ENCODE measurements at places on chromosomes 5 and 9. TPM values are rescaled to one million over a fixed set of nuclear protein-coding genes. Genes with fewer than 3 reads are reported as not detected.

The TCERG1 gene
- 16.7 TPM for total RNA-seq

The ARSI gene
- total RNA-seq, result 0.84 TPM

The SPINK6 gene
- not detected for total RNA-seq

The FGF18 gene
- 2.8 TPM for total RNA-seq

The COX7C gene
- 1,557 TPM for total RNA-seq

The FOXD4L6 gene
- total RNA-seq, result not detected

The CDH18 gene
- not detected for total RNA-seq

The ACTL7B gene
- not detected for total RNA-seq

The ADAMTSL1 gene
- total RNA-seq, result 2.5 TPM

The CENPK gene
- total RNA-seq, result 1.2 TPM

The MED7 gene
- 9.6 TPM for total RNA-seq

The CDX1 gene
- not detected for total RNA-seq

DNA sequence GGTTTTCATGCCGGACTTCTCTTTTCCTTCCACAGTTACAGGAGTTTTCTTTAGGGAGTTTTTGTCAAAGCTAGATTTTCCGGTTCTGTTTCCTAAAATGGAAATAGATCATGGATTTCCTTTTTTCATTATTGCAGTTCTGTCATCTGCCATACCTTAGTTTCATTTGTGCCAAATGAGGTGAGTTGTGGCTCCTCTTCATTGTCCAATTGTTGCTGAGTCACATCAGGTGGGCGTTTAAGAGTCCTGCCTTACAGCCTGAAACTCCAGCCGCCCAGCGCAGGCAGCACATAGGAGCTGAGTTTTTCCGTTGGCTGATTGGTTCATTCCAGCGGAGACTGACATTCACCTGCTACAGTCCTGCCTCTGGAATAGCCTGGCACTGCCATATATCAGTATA lies 14.1 kb downstream of the SLC25A25 start:
- no peak for DNase-seq

DNA sequence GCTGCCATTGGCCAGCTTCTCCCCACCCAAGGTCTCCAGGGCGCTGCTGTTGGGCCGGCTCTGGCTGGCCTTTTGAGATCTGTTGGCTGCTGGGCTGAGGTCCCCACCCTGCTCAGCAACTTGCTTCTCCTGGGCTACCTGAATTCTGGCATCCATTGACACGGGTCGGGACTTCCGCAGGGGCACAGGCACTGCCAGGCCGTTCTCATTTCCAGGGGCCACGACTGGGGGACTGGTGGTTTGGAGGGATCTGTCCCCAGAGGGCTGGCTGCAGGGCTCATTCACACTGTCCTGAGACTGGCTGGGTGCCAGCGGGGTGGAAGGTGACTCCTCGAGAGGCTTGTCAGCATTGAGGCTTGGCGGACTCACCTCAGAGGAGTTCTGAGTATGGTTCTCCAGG lies 87.1 kb upstream of the FBXW11 start:
- no peak for DNase-seq

- no peak for DNase-seq
Observed at GRCh38 chr9:35396560-35397215, 93.2 kb upstream of the RUSC2 start.

- no peak for DNase-seq
Observed at GRCh38 chr5:54383225-54383901, 72.1 kb upstream of the HSPB3 start.

DNA sequence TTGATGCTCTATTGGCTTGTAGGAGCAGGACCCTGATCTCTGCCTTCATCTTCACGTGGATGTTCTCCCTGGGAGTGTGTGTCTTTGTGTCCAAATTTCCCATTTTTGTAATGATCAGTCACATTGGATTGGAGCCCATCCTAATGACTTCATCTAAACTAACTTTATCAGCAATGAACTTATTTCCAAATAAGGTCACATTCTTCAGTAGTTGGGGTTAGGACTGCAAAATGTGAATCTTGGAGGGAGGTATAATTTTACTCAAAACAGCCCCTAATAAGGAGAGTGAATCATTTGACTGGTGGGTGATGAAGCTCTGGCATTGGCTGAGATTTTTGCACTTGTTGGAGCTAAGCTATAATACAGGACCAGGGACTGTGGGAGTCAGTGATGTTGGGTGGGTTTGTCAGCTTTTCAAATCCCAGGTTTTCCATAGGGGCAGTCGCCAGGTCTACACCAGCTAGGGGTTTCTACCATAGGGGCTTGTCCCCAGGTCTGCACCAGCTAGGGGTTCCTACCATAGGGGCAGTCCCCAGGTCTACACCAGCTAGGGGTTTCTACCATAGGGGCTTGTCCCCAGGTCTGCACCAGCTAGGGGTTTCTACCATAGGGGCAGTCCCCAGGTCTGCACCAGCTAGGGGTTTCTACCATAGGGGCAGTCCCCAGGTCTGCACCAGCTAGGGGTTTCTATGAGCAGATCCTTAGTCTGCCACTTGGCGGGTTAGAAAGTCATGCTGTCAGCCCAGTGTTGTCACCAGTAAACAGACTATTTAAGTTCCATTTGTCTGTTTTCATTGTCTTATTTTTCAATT lies 382.6 kb upstream of the DAP start:
- no peak for DNase-seq

GRCh38 chr9:34582787-34583186 lies 6.7 kb downstream of the CNTFR start:
- no peak for DNase-seq

DNA sequence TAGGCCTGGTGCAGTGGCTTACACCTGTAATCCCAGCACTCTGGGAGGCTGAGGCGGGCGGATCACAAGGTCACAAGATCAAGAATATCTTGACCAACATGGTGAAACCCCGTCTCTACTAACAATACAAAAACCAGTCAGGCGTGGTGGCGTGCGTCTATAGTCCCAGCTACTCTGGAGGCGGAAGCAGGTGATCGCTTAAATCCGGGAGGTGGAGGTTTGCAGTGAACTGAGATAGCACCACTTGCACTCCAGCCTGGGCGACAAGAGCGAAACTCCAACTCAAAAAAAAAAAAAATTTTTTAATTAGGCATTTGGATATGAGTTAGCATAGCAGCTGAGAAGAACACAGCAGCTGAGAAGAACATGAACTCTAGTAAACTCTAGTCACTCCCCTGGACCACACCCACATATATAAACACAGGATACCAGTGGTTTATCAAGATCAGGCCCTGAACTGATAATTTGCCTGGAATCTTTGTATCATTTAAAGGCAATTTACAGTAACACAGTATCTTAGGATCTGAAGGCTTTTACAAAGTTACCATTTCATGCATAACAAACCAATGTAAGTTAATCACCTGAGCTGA lies 4.6 kb upstream of the UGCG start:
- DNase-seq, result no peak

DNA sequence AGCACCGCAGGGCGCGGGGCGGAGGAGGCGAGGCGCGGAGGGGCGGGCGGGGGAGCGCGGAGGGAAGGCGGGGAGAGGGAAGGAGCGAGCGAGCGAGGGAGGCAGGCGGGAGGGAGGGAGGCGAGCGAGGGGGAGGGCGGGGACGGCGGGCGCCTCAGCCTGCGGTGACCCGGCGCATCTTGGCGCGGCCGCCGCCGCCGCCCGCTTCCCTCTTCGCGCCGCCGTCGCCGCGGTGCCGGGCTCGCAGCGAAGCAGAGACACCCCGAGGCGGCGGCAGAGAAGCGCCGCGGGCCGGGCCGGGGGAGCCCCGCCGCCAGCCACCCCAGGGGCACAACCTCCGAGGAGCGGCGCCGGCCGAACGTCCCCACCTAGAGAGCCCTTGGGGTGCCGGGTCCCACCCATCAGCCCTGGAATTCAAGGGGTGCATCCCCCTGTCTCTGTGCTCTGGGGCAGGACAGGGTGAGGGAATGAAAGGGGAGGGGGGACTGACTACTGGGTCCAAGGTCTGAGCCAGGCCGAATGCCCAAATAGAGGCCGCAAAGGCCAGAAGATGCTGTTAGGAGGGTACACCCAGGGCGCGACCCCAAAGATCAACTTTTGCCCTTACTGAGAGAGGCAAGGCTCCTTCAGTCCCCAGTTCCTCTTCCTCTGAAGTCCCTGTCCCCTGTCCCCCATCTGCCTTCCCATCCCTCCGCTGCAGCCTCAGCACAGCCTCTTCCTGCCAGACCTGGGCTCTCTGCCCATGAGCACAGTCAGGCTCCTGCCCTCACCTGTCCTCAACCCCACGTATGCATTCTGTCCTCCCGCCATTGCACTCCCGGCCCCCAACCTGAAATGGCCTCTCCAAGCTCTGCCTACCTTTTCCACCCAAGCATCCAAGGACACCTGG lies at the start of gene ADAMTS2:
Gene ADAMTS2 (minus strand): TSS at position 29 of the 889 bp plus-strand sequence. CDS start 133 bp downstream, outside the sequence.
- peak; percentile 73 for DNase-seq

GRCh38 chr5:33857037-33857436 lies 34.8 kb downstream of the ADAMTS12 start:
- DNase-seq, result no peak

GRCh38 chr9:137462396-137462985 lies 3.4 kb upstream of the NSMF start:
- peak; percentile 19 for DNase-seq

GRCh38 chr5:131389869-131390265 lies 126.0 kb downstream of the CDC42SE2 start:
- no peak for DNase-seq

- DNase-seq, result no peak
Observed at GRCh38 chr5:107925200-107925599, 254.5 kb upstream of the EFNA5 start.

DNA sequence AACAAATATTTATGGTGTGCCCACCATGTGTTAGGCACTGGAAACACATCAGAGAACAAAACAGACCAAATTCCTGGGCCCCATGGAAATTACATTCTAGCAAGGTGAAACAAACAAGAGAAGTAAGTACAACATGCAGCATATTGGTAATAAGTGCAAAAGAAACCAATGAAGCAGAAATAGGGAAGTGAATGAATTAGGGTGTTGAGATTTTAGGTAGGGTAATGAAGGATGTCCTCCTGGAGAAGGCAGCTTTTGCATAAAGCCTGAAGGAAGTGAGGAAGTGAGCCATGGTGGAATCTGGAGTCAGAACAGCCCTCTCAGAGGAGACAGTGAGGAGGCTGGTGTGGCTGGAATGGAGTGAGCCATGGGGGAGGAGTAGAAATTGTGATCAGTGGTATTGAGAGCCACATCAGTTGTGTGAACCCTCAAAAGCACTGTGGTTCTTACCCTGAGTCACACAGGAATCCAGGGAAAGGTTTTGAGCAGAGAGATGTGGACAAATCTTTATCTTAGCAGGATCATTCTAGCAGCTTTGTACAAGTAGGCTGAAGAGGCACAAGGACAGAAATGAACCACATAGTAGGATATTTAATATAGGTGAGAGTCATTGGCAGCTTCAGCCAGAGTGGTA lies 52.7 kb upstream of the ARL15 start:
- DNase-seq, result no peak

- DNase-seq, result no peak
Observed at GRCh38 chr9:104784098-104784497, 20.2 kb downstream of the NIPSNAP3B start.

- DNase-seq, result no peak
Observed at GRCh38 chr9:6431038-6431437, 18.0 kb downstream of the UHRF2 start.

GRCh38 chr5:154318691-154319090 lies 127.1 kb upstream of the SAP30L start:
- DNase-seq, result no peak

GRCh38 chr5:178530526-178530925 lies 59.7 kb downstream of the COL23A1 start:
- DNase-seq, result no peak

DNA sequence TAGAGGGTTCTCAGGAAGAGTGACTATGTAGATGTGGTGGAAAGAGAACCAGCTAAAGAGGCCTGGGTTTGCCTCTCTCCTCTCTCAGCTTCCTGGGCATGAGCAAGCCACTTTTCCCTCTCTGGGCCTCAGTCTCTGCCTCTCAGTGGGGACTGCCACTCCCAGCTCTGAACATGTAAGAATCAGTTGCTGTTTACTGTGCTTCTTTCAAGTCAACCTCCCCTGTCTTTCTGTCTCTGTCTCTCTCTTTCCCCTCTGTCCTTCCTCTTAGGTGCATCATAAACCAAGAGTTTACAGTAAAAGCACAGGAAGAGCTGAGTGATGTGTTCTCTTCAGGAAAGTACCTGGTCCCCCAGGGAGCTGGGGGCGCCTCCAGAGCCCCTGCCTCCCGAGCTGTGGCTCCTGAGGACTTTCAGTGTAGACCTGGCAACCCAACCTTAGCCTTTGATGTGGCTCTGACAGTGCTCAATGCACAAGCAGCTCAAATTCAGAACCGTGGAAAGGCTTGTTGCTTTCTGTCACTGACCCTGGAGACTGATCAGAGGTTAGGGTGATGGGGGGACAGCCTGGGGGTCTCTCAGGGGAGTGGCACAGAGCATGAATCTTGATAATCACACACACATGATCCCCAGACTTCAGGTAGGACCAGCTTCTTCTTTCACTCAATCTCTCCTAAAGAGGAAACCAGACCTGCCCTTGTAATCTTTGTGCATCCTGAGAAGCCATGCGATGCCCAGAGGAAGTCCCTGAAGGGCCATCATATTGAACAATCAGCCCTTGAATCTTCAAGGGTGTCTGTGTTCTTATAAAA lies 59.4 kb upstream of the TNFSF8 start:
- no peak for DNase-seq

GRCh38 chr9:4095484-4095883 lies 204.4 kb downstream of the GLIS3 start:
- no peak for DNase-seq

- no peak for DNase-seq
Observed at GRCh38 chr5:170076211-170076610, 29.5 kb upstream of the FOXI1 start.

- no peak for DNase-seq
Observed at GRCh38 chr5:6850106-6850432, 136.8 kb downstream of the TENT4A start.

- DNase-seq, result no peak
Observed at GRCh38 chr5:4570047-4570995, 569.8 kb upstream of the ADAMTS16 start.

DNA sequence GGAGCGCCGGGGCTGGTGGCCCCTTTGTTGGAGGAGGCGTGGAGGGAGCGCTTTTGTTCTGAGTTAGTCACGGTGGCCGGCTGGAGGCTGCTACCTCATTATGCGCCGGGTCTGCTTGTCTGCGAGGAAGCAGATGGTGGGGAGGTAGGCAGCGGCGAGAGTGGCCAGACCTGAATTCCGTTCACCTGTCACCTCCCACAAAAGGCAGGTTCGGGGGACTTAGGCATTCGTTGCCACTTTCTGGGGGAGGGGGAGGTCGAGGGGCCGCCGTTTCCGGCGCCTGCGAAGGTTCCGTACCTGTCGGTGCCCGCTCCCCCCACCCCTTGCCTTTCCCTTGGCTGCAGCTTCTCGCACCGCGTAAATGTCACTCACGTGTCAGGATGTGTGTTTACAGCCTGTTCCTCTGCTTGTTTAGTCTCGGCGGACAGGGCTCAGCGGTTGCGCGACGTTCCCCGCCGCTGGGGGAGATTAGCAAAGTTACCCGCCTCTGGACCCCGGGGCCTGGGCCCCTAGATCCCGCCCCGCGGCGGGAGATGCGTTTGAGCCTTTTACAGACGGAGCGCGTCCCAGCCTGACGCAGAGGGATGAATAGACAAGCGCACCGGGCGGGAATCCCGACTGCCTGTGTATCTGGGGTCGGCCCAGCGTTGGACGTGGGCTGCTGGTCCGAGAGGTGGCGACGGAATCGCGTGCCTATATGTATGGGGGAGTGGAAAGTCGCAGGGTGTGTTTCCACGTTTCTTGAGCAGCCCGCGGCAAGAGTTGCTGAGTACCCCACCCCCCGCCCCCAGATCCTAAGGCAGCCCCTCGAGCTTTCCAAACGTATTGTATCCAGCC lies 2.7 kb upstream of the LHX2 start:
- DNase-seq, result no peak

Data from left cardiac atrium (tissue), 4 donors.